Hair follicular keratinocyte (primary cell): ENCODE measurements at places on chromosomes 4 and X. TPM values are rescaled to one million over a fixed set of nuclear protein-coding genes. Genes with fewer than 3 reads are reported as not detected.

GIMD1 gene
- not detected in 2 replicates for total RNA-seq

CCNB3 gene
- total RNA-seq = 0.11 and 0.23 TPM in 2 replicates

NDP gene
- not detected in 2 replicates for total RNA-seq

AFP gene
- not detected in 2 replicates for total RNA-seq

CXCR3 gene
- not detected in 2 replicates for total RNA-seq

IL21 gene
- total RNA-seq = not detected in 2 replicates

ATOH1 gene
- not detected in 2 replicates for total RNA-seq

IQCM gene
- total RNA-seq = not detected in 2 replicates

KDM5C gene
- 45.1 and 53.8 TPM in 2 replicates for total RNA-seq

SMIM10L2A gene
- total RNA-seq = 0.80 and 2.0 TPM in 2 replicates

GYPE gene
- total RNA-seq = not detected in 2 replicates

UCP1 gene
- total RNA-seq = not detected in 2 replicates

OCRL gene
- 9.2 and 14.9 TPM in 2 replicates for total RNA-seq

ANAPC10 gene
- 19.1 and 20.2 TPM in 2 replicates for total RNA-seq

GCNA gene
- 0.39 and 0.57 TPM in 2 replicates for total RNA-seq

TLR6 gene
- total RNA-seq = 1.9 and 2.0 TPM in 2 replicates

SHOX gene
- total RNA-seq = not detected in 2 replicates

UGT2B7 gene
- total RNA-seq = not detected in 2 replicates

F8A1 gene
- 2.4 TPM in 1 of 2 replicates, not detected in the other for total RNA-seq

NPY2R gene
- not detected in 2 replicates for total RNA-seq

MAGEA2B gene
- not detected in 2 replicates for total RNA-seq

FHDC1 gene
- total RNA-seq = 2.3 and 6.6 TPM in 2 replicates

GPR78 gene
- not detected in 2 replicates for total RNA-seq

MAGEC2 gene
- total RNA-seq = not detected in 2 replicates

SLC9B1 gene
- total RNA-seq = 0.08 TPM in 1 of 2 replicates, not detected in the other

UGT2B15 gene
- not detected in 2 replicates for total RNA-seq

SMIM10 gene
- total RNA-seq = 0.27 TPM in 1 of 2 replicates, not detected in the other

SULT1B1 gene
- total RNA-seq = not detected in 2 replicates

JAKMIP1 gene
- total RNA-seq = not detected in 2 replicates

TRIM60 gene
- not detected in 2 replicates for total RNA-seq

HTN3 gene
- not detected in 2 replicates for total RNA-seq

FAM184B gene
- under 0.01 TPM in 1 of 2 replicates, not detected in the other for total RNA-seq

MAGEB10 gene
- total RNA-seq = not detected in 2 replicates

SMIM43 gene
- not detected in 2 replicates for total RNA-seq

FAT4 gene
- total RNA-seq = 0.65 and 1.2 TPM in 2 replicates

TMPRSS11B gene
- not detected in 2 replicates for total RNA-seq

CYBB gene
- not detected in 2 replicates for total RNA-seq

MTTP gene
- total RNA-seq = 0.16 TPM in 1 of 2 replicates, not detected in the other

TLR10 gene
- total RNA-seq = not detected in 2 replicates

MYOZ2 gene
- not detected in 2 replicates for total RNA-seq

TRPC3 gene
- not detected in 2 replicates for total RNA-seq
